Activated effector memory CD4-positive, alpha-beta T cell treated with Interleukin-2 at 50 U/mL for 16 hours (primary cell): ENCODE measurements at places on chromosomes 3 and 15.

- DNase-seq = no peak
Measured at GRCh38 chr3:35448681-35449080, 190.6 kb upstream of the ARPP21 start.

- no peak for DNase-seq
Measured at GRCh38 chr3:88879905-88880304, 227.5 kb upstream of the EPHA3 start.

DNA sequence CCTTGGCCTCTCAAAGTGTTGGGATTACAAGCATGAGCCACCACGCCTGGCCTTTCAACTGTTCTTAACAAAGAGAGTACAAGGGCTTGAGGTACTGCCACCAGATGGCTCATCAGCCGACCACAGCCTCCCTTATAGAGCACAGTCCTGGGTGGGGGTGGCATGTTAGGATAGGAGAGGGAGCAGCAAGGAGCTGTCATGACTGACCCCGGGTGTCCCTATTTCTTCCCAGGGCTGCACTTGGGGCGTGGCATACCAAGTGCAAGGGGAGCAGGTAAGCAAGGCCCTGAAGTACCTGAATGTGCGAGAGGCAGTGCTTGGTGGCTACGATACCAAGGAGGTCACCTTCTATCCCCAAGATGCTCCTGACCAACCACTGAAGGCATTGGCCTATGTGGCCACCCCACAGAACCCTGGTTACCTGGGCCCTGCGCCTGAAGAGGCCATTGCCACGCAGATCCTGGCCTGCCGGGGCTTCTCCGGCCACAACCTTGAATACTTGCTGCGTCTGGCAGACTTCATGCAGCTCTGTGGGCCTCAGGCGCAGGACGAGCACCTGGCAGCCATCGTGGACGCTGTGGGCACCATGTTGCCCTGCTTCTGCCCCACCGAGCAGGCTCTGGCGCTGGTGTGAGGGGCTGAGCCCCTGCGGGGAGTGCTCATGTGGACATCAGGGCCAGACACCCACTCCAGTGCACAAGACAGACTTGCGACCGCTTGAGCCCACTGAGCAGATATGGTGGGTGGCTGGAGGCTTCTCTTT is 2.1 kb downstream of the CHAC1 start:
- no peak for DNase-seq

- no peak for DNase-seq
Measured at GRCh38 chr3:73521734-73522336, 102.9 kb downstream of the PDZRN3 start.

- DNase-seq = no peak
Measured at GRCh38 chr3:138011722-138012121, 1.8 kb downstream of the CLDN18 start.

- no peak for DNase-seq
Measured at GRCh38 chr15:45112591-45113379, 1.2 kb downstream of the DUOX2 start.

DNA sequence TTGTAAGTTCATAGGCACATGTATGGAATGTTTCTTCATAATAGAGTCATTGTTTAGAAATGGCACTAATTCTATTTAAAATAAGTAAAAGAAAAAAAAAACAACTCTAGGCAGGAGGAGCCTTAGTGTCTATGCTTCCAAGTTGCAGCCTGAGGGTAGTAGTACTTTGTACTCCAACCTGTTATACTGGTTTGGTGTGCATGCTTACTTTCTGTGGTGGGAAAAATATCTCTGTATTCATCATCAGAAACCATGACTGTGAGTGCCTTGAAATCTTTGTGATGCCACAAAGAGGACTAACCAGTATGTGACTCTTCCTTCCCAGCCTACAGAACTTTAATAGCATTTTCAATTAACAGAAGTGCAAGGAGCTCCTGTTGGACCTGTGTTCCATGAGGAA is 4.4 kb downstream of the NAALADL2 start:
- DNase-seq = no peak

- no peak for DNase-seq
Measured at GRCh38 chr3:159273070-159273469, 471.2 kb downstream of the MFSD1 start.

DNA sequence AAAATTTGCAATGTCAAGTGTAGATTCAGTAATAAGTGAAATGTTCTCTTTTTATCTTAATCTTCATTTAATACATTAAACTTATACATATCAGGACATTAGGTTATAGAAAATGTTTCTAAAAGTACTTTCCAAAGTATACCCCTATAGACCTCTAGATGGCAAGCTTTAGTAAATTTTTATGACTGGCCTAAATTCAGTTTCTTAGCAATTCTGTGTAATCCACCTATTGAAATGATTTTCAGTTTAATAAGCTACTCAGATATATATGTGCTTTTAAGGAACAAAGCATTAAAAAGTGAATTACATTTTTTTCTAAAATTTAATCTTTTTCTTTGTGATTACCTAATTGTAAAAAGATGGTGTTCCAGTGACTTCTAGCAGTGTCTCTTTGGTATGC is 342.2 kb downstream of the GBE1 start:
- no peak for DNase-seq

DNA sequence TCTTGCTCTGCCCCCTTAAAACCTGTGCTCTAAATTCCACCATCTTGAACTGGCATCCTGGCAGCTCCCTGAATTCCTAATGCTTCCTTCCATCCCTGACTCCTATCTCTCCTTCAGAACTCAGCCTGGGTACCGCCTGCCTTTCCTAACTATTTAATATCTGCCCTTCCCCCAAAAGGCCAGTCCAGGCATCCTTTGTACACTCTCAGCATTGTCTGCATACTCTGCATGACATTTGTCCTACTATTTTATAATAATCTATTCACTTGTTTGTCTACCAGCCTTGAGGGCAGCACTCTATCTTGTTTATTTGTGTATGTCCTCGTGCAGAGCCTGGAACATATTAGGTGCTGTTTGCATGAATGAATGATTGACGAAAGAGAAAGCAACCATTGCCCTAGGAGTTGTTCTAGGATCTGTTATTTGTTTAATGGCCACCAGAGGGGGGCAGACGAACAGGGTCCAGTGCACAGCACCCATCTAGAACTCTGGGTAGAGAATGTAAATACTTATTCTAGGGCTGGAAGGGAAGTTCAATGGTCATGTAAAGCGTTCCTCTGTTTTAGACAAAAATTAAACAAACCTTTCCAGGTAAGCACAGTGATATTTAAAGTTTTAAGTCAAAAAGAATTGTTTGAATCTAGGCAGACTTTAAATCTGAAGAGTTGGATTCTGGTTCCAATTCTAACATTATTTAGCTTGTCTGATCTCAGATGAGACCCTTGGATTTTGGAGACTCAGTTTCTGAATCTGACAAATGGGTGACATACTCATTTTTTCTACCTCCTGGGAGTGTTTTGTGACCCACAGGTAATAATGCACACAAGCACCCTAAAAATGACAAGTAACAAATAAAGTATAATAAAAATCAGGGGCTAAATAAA is 125.8 kb upstream of the GALNT15 start:
- DNase-seq = no peak

DNA sequence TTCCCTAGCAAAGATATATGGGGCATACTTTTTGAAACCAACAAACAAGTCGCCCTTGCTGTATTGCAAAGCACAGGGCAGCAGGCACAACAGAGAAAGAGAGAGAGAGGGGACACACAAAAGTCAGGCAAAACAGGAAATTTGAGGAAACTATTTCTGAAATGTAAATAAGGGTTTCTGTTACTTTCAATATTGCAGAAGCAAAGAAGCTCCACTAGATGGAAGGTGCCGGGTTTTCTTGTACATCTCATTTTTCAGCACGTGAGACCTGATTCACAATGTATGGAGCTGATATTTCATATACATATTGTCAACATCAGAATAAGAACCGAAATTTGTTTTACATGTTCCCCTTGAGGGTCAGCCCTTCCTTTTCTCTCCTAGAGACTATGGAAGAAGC is 127.4 kb downstream of the FOXP1 start:
- DNase-seq = no peak

- no peak for DNase-seq
Measured at GRCh38 chr3:177135841-177136492, 61.3 kb downstream of the TBL1XR1 start.

GRCh38 chr15:58498821-58499580 is 67.2 kb downstream of the LIPC start:
- no peak for DNase-seq

- DNase-seq = no peak
Measured at GRCh38 chr15:83512459-83512858, 65.3 kb downstream of the SH3GL3 start.

DNA sequence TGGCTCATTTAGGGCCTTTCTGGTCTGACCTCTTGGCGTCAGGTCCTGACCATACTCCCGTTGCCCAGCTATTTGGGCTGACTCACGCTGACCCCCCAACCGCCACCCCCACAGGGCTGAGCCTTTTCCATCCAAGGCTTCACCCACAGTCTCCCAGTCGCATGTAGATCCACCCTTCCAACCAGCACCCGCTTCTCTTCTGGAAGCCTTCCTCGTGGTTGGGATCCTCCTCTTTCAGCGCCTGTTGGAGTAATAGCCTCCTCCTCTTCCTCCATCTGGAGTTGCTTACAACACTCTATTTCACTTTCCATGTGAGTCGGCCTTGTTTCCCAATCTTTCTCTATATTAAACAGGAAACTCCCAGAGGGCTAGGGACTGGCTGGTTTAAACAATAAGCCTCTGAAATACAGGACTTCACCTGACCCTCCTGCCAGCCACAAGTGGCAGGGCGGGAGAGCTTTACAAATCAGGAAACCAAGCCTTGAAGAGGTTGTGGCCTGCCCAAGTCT is 2.1 kb upstream of the ALAS1 start:
- no peak for DNase-seq

GRCh38 chr3:23574822-23575315 is 230.9 kb upstream of the UBE2E1 start:
- no peak for DNase-seq

DNA sequence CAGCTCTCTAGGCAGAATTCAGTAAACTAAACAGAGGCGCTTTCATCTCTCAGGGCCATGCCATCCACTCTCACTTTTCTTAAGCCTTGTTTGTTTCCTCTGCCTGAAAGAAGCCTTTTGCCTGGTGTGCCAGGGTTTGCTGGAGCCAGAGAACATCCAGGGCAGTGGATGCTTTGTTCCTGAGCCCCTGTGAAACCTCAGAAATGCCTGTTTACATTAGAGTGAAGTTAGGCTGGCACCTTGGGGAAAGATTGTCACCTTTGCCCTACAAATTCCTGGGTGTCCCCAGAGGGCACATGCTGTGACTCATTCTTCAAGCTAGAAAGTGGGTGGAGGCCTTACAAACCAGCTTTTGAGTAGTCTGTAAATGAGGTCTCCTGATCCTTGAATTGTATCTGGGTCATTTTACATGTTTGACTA is 10.7 kb upstream of the TRAK1 start:
- peak; percentile 12 for DNase-seq

- no peak for DNase-seq
Measured at GRCh38 chr3:172148702-172149565, 109.6 kb downstream of the FNDC3B start.

DNA sequence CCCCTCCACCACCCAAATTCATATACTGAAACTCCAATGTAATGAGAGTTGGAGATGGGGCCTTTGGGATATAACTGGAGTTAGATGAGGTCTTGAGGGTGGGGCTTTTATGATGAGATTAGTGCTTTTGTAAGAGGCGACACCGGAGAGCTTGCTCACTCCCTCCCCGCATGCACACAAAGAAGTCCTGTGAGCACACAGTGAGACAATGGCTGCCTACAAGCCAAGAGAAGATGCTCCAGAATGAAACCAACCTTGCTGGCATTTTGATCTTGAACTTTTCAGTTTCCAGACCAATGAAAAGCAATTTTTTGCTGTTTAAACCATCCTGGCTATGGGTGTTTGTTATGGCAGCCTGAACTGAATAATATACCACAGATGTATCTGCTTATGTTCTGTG is 109.0 kb downstream of the SAMMSON start:
- DNase-seq = no peak

- no peak for DNase-seq
Measured at GRCh38 chr3:53534676-53535400, 40.4 kb downstream of the CACNA1D start.

GRCh38 chr3:15325228-15325627 is 7.2 kb downstream of the SH3BP5 start:
- DNase-seq = no peak

DNA sequence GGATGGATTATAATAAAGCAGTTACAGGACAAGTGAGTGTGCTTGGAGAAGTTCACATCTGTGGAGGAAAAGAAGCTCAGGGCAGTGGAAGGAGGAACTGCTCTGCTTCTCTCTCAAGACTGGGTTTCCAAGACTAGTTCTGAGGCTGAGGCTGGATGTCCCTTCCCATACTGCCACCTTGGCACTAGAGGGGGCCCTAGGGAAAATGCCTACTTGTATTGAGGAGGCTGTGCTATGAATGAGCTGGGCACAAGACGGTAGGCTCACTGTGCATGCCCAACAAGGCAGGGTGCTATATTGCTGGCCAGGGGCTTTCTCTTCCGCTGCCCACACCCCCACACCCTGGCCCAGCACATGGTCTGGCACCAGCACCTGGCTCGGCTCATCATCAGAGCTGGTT is 65.2 kb downstream of the SLCO2A1 start:
- DNase-seq = no peak

- no peak for DNase-seq
Measured at GRCh38 chr3:11381141-11381540, 108.9 kb downstream of the ATG7 start.

- no peak for DNase-seq
Measured at GRCh38 chr15:60740231-60740630, 261.3 kb upstream of the ICE2 start.

- no peak for DNase-seq
Measured at GRCh38 chr3:41882956-41883355, 78.9 kb downstream of the ULK4 start.

GRCh38 chr3:72111265-72112205 is 326.6 kb upstream of the PROK2 start:
- DNase-seq = no peak

- DNase-seq = no peak
Measured at GRCh38 chr15:77656294-77656693, 23.6 kb upstream of the LINGO1 start.

DNA sequence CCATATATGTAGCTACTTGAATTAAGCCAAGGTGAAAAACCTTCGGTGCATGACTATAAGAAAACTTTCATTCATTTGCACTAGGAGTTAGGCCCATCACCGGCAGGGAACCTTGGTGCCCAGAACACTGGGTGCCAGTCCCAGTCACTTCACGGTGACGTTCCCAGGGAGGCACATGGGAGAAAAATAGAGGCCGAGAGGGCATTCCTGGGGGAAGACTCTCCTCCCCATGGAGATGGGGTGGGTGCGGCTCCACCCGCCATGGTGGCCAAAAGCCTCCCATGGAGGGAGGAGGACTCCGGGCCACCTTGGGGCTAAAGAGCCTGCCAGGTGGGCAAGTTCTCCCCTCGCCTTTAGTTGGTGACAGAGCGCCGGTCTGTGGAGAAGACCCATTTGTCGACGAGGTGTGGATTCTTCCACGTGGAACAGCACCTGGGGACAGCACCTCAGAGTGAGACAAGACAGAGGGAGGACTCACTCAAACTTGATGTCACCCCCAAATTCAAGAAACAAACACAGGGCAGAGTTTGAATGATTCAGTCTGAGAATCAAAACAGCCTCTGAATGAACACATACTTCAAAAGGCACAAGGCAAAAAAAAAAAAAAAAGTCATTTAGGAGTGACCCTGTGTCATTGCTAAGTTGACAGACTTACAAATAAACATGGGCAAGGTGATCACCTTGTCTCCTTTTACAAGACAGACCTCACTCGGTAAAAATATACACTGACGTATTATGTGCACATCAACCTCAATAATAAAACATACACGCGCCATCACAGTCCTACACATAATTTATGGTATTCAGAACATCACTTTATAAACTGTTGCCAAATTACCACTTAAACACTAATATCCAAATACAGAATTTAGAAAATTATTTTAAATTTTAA is 38.6 kb downstream of the ZXDC start:
- DNase-seq = no peak
